NCI-H1105 (cell line): ENCODE measurements at places on chromosomes 16 and 17.

DNA sequence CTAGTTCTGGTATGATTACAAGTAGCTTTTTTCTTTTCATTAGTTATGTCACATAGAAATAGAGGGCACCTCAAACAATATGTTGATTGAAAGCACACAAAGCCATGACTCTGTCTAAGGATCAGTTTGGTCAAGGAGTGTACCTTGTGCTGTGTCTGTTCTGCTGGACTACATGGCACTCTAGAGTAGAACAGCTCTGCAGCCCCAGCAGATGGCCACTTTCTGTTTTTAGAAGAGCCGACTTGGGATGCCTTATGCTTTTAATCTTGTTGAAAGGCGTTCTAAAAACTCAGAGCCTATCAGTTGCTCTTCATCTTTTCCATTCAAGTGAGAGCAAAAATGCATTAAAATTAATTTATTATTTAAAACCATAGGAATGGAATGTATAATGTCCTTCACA lies 49.3 kb upstream of the CA10 start:
- DNase-seq = no peak

DNA sequence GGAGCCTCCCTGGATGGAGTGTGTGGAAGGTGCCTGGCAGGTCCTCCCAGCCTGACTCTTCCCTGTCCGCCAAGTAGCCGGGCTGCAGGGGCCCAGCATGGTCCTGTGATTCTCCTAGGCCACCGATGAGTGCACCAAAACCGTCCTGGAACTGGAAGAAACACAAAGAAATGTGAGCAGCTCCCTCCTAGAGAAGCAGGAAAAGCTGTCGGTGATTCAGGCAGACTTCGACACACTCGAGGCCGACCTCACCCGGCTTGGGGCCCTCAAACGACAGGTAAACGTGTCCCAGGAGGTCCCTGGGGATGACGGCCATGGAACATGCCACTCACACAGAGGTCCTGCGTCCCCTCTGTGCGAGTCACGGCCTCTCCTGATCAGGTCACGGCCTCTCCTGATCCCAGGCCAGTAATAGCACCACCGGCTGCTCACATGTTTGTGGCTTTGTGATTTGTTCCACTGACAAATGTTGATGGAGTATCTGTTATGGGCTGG lies 4.2 kb upstream of the GAA start:
- no peak for DNase-seq

GRCh38 chr17:50502301-50502990 lies 5.8 kb upstream of the MYCBPAP start:
- no peak for DNase-seq

DNA sequence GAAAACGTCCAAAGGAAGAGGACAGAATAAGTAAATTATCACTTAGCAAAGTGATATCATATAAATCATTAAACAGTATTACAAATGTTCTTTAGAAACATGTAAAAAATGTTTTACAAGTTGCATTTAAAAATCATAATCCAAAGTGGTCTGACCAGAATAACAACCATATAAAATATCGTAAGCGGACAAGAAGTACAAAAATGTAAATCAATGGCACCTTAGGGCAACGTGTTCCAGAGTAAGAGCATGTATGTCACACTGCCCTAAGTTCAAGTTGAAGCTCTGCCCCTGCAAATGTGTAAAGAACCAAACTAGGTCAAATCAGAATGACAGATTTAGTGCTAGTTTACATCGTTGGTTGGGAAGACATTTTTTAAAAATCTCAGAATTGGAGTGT lies 11.4 kb downstream of the USP31 start:
- no peak for DNase-seq

DNA sequence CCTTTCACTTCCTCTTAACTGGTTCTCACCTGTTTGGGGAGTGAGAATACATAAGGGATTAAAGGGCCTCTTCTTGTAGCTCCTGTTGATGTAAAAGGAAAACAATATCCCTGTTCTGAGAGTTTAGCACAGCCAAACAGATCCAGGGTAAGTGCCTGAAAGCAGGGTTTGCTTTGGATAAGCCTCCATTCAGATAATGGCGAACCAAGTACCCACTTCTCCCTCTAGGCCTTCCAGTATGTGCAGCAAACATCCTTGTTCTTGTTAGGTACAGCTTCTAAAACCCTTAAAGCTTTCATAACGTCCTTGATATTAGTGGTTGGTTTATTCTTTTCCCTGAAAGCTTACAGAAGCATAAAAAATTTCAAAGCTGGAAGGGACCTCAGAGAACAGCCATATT lies 130.6 kb upstream of the DNAH9 start:
- DNase-seq = no peak

GRCh38 chr17:4319221-4319620 lies 47.3 kb downstream of the UBE2G1 start:
- no peak for DNase-seq

GRCh38 chr17:4554997-4555799 lies at the start of gene MYBBP1A:
Gene MYBBP1A (minus strand): TSS chr17:4555384. CDS start chr17:4555324, 60 bp downstream.
- DNase-seq = peak; percentile 99

DNA sequence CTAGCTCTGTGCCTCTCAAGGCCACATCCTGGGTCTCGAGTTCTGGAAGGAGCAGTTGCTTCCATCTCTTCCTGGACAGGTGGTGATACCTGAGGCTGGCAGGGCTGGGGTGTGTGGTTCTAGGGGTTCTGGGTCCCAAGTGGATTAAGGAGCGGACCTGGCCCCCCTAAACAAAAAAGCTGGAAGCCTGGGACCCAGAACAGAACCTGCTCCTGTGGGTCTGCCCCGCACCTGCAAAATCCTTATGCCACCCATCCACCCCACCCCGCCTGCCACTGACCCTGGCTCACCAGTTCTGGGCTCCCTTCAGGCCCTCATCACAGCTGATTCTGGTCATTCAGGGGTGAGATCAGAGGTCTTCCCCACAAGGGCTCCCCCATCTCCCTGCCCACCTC lies 44.8 kb downstream of the ADCY7 start:
- no peak for DNase-seq

GRCh38 chr16:53537626-53538025 lies 34.6 kb upstream of the AKTIP start:
- no peak for DNase-seq

DNA sequence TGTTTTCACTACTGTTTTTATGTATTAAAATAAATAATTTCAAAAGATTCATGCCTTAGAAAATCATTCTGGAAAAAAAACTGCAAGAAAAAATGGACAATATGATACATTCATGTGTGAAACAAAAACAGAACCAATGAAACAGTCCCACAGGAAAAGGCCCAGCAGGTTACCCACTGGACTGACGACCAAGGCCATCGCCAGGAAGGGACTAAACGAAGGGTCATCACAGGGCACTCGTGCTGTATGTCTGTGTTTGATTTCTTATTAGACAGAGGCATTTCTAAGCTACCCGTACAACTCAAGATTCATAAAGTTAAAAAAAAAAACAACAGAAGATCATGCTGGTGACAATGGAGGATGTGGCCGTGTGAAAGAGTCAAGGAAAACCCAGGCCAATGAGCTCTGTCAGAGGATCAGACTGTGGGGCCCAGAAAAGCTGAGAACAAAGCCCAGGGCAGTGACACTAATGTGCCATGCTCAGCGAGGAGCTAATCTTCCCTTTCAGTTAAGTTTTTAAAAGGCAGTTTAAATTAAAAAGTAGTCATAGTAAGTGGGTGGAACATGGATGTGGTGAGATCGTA lies 31.8 kb downstream of the NSMCE1 start:
- DNase-seq = no peak

GRCh38 chr16:75660726-75661302 lies 13.2 kb downstream of the TERF2IP start:
- no peak for DNase-seq

- no peak for DNase-seq
Measured at GRCh38 chr17:45411348-45412105, 21.1 kb downstream of the ARHGAP27 start.

GRCh38 chr16:75660321-75660720 lies 12.7 kb downstream of the TERF2IP start:
- DNase-seq = no peak

DNA sequence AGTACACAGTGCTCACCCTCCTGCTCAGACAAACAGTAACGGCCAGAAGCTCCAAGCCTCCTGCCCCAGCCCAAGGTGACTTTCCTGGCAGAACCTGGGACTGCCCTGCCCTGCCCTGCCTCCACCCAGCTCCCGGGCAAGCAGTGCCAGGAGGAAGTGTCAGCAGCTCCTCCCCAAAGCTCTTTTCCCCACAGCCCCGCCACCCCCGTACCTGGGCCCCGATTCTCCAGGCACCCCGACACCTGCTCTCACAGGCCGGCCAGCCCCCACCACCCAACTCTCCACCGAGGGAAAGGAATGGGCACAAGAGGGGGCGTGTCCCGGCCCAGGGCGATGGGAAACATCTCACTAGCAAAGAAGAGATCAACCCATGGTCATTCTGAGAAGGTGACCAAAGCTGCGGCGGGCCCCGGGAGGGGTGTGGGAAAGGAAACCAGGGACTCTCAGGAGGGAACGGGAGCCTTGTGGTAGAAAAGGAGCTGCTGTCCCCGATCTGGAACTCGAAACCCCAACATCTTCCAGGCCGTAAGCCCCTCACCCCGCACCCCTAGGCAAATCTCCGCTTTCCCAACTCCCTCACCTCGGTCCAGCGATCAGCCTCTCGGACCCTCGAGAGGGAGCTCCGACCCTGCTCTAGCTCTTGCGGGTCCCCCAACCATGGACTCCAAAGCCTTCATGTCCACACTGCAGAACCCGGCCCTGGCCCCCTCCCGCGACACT lies 1.2 kb downstream of the BCAR1 start:
- no peak for DNase-seq

DNA sequence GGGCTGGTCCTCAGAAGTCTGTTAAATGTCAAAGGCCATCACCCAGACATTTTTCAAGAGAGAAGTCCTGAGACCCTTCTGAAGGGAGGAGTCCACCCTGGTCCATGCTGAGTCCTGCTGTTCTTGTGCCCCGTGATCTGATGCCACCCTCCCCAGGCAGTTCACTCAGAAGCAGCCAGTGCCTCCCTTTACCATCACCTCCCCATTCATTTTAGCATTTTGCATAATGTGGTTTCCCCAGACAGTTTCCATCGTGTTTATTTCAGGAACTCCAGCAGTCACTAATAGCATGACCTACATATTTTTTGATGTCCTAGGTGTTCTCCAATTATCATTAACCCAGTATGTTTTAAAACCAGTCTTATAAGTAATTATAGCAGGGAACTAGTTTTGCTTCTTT lies 353.0 kb upstream of the CDH5 start:
- no peak for DNase-seq

DNA sequence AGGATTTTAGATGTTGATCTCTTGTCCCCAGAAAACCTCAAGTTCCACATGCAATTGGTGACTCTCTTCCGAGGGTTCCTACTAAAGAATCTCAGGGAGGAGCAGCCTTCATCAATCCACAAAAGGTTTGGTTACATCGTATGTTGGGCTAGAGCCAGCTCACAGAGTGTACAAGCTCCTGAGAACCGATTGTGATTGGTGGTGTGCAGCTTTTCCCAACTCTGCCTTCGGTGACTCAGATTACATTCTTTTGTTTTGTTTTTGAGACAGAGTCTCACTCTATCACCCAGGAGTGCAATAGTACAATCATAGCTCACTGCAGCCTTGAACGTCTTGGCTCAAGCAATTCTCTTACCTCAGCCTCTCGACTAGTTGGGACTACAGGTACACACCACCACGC lies 172.4 kb downstream of the PMP22 start:
- no peak for DNase-seq

DNA sequence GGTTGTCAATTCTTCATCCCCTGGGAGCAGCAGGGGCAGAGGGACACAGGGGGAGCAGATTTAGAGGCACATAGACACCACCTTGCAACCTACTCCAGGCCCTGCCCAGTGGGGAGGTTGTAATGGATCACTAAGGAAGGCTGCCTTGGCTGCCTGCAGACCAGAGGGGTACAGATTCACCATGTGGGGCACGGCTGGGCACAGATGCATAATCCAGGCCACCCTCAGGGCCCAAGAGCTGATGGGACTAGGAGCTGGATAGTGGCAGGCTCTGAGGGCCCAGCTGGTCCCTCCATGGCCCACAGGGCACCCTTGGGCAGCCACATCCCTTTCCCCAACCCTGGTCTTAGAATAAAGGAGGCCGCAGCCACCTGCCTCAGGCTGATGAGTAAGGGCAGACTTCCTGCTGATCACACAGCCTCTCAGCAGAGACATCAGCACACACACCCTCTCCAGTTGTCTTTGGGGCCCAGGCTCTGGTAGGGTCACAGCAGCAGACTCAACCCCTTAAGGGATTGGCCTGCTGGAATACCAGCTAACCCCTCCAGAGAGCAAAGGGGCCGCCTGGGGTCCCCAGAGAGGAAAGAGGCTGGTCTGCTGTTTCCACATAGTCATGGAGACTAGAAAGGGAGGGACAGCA lies 224.9 kb downstream of the GSG1L start:
- DNase-seq = no peak

GRCh38 chr16:89505204-89506112 lies 2.7 kb upstream of the SPG7 start:
- DNase-seq = no peak

DNA sequence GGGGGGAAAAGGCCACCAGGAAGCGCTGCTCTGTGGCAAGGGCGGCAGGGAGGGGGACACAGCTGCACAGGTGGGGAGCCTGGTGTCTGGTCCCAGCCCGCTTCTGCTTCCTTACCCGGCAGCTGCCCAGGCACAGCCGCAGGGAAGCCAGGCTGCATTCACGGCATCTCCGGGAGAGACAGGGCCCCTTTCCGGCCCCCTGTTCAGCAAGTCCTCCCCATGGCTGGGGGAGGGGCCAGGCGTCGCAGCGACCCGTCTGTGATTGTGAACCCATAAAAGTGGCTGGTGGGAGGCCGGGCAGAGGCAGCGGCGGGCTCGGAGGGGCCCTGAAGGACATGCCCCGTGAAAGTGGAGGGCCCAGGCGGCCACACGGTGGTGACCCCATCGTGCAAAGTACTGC lies 28.7 kb downstream of the SOX8 start:
- DNase-seq = no peak

GRCh38 chr16:2937170-2937569 lies 25.4 kb downstream of the FLYWCH1 start:
- no peak for DNase-seq

GRCh38 chr17:9200699-9201359 lies 179.5 kb downstream of the NTN1 start:
- no peak for DNase-seq

DNA sequence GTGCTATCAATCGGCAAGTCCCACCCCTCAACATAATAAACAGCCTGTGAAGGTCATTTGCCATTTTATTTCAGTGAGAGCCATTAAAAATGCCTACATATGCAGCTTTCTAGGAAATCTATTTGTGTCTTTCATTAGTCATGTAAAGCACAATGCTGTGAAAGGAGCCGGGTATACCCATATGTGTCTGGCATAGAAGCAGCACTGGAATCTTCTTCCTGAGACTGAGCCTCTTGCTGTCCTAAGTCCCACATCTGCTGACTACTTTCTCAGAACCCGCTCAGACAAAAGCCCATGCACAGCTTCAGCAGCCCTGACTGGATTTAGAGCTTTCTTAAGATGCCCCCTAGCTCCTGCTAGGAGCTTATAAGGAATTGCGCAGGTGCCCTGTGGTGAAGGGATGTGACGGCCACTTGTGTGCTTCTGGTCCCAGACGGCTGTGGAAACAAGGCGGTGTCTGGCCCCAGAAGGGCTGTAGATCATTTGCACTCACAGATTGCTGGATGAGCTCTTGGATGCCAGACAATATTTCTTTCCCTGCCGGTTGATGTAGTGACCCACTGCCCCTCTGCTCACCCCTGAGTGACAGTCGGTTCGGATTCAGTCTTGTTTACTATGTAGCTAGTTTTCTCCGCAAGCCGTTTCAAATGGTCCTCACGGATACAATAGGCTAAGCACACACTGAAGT lies 172.2 kb downstream of the ANKFN1 start:
- DNase-seq = no peak

- no peak for DNase-seq
Measured at GRCh38 chr16:51531271-51531670, 380.2 kb upstream of the SALL1 start.
